CD14-positive monocyte (primary cell): ENCODE measurements at places on chromosomes 12 and 14. TPM values are rescaled to one million over a fixed set of nuclear protein-coding genes. Genes with fewer than 3 reads are reported as not detected.

DNA sequence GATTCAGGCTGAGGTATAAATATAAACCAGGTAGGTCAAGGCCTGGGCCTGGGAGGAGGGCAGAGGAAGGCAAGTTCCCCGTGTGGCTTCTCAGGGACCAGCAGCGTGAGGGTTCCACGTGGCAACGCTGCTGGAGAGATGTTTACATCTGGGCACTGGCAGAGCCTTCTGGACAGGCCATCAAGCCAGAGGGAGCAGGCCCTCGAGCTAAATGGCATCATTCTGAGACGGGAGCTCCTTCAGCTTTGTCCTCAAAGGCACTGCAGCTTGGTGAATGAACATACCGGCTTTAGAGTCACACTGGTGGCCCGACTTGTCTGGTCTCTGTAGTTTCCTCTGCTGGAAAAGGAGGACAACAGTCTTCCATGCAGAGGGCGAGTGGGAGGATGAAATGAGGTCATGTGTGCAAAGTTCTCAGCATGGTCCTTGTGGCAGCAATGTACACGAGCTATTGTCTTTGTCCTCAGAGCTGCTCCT is 231.3 kb downstream of the ZFP36L1 start:
- no peak overlapping the region for H3K27ac ChIP-seq
- H3K36me3 ChIP-seq: no peaks in the 10 kb centered on the region
- peaks cover 22% of the 10 kb centered on the region for H3K4me1 ChIP-seq
- H3K4me3 ChIP-seq: no peak overlapping the region
- no peak for DNase-seq
- H3K27me3 ChIP-seq: peaks cover 3% of the 10 kb centered on the region

DNA sequence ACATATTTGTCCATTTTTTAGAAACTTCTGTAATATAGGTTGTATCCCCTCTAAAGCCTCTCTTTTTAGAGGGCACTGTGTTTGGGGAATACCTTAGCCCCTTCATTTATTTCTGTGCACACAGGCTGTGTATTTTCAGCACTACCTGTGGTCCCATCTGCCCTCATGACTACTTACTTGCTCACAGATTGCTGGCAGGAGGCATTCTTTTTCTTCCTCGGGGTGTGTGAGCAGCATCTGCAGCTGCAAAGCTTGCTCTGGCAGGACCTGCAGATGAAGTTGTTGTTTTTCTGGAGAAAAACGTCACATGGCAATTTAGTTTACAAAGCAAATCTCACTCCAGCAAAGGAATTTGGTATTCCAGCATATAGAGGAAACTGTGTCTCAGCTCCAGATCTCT is 24.3 kb downstream of the ANG start:
- no peak overlapping the region for H3K27ac ChIP-seq
- DNase-seq: no peak
- no peaks in the 10 kb centered on the region for H3K27me3 ChIP-seq
- H3K4me3 ChIP-seq: no peak overlapping the region
- peaks cover 30% of the 10 kb centered on the region for H3K4me1 ChIP-seq

DNA sequence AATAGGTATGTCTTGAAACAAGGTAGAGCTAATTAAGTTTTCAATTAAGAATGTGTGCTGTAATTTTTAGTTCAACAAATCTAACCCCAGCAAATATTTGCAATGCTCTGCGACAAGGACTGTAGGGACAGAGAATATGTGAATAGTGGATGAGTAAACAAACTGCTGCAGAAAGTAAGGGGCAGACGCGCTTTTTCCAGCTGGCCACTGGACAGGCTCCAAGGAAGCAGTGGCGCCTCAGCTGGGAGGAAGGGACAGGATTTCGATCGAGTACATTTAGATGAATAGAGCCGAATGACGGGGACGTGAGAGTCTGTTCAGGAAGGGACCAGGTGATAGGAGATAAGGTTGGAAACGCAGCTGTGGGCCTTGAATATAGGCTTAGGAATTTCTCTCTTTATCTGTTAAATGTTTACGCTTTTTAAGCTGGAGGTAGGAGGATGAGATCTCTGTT is 69.3 kb downstream of the ELK3 start:
- H3K36me3 ChIP-seq: peaks cover 81% of the 10 kb centered on the region
- no peak overlapping the region for H3K4me3 ChIP-seq
- no peaks in the 10 kb centered on the region for H3K4me1 ChIP-seq
- no peak for DNase-seq

GRCh38 chr12:95829395-95829794 is 29.4 kb upstream of the SNRPF start:
- peaks cover 8% of the 10 kb centered on the region for H3K27me3 ChIP-seq
- no peaks in the 10 kb centered on the region for H3K36me3 ChIP-seq
- H3K4me3 ChIP-seq: no peak overlapping the region
- DNase-seq: no peak
- no peak overlapping the region for H3K27ac ChIP-seq

- no peaks in the 10 kb centered on the region for H3K4me1 ChIP-seq
- H3K27ac ChIP-seq: no peak overlapping the region
- no peaks in the 10 kb centered on the region for H3K36me3 ChIP-seq
Observed at GRCh38 chr14:95341115-95341514, 21.4 kb upstream of the CLMN start.

DNA sequence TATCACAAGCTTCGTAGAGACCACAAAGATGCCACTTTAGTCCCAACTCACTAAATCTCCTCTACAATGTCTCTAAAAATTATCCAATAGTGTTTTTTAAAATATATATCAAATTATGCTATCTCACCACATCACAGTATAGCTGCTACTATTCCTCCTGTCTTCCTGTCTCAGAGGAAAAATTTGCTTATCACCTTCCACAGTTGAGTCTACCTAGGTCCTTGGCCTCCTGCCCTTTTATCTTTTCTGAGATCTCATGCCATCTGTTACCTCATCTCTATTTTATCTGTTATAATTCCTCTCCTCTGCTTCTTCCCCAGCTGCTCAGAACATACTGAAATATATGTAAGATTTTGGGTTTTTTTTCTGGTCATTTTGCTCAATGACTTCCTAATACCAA is 568.2 kb downstream of the DIO2 start:
- no peak for DNase-seq
- no peaks in the 10 kb centered on the region for H3K27me3 ChIP-seq
- no peaks in the 10 kb centered on the region for H3K4me1 ChIP-seq
- no peak overlapping the region for H3K27ac ChIP-seq

DNA sequence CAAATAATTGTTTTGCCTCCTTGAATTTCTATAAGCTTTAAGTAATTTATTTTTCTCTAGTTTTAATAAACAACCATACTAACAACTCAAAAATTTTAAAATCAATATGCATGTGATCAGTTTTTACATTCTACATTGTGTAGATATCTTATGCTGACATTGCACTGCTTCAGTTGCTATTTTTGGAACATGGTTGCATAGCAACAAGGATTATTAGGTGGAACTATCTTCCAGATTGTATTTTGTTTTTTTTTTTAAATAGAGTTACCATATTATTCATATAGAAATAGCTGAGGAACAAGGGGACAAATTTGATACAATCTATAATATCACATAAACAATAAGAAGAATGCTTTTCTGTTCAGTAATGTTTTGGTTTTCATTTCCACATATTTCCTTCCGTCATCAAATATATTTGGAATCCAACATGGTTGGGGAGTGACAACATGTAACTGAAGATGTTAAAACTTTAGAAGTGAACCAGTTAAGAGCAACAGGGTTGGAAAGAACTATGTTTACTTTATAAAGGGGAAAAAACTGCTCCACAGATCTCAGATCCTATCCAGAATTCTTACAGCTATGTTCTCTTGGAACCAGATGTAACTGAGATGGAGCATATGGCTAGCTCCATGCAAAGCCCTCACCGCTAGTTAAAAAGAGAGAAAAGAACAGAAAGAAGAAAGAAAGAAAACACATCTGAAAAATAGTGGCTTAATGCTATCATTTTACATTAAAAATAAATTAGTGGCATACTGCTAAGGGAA is 235.5 kb downstream of the NELL2 start:
- H3K4me1 ChIP-seq: no peaks in the 10 kb centered on the region
- no peak overlapping the region for H3K4me3 ChIP-seq
- H3K36me3 ChIP-seq: no peaks in the 10 kb centered on the region
- no peak for DNase-seq

GRCh38 chr12:99232324-99232723 is 415.2 kb upstream of the GARIN6 start:
- no peaks in the 10 kb centered on the region for H3K4me1 ChIP-seq
- no peak for DNase-seq
- H3K4me3 ChIP-seq: no peak overlapping the region
- no peaks in the 10 kb centered on the region for H3K27me3 ChIP-seq
- no peak overlapping the region for H3K27ac ChIP-seq

DNA sequence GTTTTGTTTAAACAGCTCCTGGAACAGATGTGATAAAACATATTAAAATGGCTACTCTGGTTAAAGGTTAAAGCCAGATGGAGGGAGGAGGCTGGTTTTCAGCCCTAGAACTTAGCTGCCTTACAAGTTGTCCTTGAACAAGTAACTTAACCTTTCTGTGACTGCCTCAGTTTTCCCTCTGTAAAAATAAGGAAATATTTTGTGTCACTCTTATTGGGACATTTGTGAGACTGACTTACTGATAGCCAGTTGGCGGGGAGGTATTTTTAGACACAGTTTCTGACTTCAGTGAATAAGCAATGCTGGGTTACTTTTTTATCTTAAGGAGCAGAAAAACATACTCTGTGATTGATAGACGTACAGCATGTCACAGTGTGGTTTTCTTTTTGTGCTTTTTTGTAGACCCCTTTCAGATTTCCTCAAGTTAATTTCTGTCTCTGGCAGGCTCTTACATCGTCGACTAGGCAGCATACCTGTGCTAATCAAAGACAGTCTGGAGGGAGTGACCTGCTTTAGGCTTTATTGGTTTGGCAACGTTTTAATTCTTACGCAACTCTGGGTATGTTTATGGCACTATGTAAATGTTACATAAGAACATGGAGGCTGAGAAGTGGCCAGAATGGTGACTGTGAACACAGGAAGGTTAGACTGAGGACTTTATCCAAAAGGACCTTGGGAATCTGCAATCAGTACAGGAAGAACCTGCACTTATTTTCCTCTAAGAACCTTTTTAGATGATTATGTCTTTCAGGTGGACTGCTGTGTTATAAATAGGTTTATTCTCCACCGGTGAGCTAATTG is 3.3 kb downstream of the ACVR1B start:
- H3K27ac ChIP-seq: no peak overlapping the region
- peaks cover 50% of the 10 kb centered on the region for H3K4me1 ChIP-seq
- peaks cover under 1% of the 10 kb centered on the region for H3K36me3 ChIP-seq
- peak; percentile 71 for DNase-seq

DNA sequence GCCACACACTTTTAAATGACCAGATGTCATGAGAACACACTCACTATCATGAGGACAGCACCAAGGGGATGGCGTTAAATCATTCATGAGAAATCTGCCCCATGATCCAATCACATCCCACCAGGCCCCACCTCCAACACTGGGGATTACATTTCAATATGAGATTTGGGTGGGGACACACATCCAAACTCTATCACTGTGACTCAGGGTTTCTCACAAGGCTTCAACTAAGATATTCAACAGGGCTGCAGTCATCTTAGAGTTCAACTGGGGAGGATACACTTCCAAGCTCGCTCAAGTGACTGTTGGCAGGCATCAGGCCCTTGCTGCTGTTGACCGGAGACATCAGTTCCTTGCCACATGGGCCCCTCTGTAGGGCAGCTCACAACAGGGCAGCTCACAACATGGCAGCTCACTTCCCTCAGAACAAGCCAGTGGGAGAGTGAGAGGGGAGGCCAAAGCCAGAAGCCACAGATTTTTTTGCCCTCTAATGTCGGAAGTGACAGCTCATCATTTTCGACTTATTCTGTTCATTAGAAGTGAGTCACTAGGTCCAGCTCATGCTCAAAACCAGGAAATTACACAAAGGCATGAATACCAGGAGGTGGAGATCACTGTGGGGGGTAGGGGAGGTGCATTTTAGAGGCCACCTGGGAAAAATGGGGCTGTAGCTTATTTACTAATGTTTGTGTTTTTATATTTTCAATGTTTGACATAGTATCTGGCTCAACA is 50.8 kb upstream of the PTHLH start:
- no peak overlapping the region for H3K27ac ChIP-seq
- H3K27me3 ChIP-seq: no peaks in the 10 kb centered on the region
- H3K36me3 ChIP-seq: no peaks in the 10 kb centered on the region
- no peaks in the 10 kb centered on the region for H3K4me1 ChIP-seq
- DNase-seq: no peak

DNA sequence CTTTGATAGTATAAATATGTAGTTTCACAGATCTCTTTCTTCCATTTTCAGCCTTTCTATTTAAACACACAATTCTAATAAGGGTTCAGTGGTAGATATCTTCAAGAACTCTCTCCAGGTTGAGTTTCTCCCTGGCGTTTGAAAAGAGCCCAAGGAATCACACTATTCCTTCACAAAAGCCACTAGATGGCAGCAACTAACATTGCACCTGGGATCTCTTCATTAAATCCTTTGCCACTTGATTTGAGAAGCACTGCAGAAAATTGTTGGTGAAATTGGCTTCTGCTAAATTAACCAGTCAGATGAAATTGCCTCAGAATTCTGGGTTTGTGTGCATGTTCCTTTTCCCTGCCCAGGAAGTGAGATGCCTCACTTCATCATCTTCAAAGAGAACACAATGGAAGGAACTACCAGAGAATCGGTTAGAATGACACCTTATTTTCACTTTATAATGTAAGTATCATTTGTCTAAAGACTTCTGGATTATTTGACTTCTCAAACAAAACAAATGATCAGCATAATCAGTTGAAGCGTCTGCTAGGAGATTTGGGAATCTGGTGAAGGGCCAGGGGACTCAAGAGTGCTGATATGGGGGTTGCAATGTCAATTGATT is 6.8 kb downstream of the CCDC198 start:
- no peaks in the 10 kb centered on the region for H3K36me3 ChIP-seq
- no peak overlapping the region for H3K4me3 ChIP-seq
- H3K27ac ChIP-seq: no peak overlapping the region
- H3K4me1 ChIP-seq: no peaks in the 10 kb centered on the region

- no peak for DNase-seq
- no peak overlapping the region for H3K4me3 ChIP-seq
- H3K4me1 ChIP-seq: no peaks in the 10 kb centered on the region
Observed at GRCh38 chr12:58961906-58962305, 41.6 kb upstream of the LRIG3 start.

- no peak for DNase-seq
- no peak overlapping the region for H3K27ac ChIP-seq
- H3K4me3 ChIP-seq: no peak overlapping the region
- H3K36me3 ChIP-seq: peaks cover 42% of the 10 kb centered on the region
Observed at GRCh38 chr12:128973883-128974681, 120.8 kb downstream of the GLT1D1 start.

DNA sequence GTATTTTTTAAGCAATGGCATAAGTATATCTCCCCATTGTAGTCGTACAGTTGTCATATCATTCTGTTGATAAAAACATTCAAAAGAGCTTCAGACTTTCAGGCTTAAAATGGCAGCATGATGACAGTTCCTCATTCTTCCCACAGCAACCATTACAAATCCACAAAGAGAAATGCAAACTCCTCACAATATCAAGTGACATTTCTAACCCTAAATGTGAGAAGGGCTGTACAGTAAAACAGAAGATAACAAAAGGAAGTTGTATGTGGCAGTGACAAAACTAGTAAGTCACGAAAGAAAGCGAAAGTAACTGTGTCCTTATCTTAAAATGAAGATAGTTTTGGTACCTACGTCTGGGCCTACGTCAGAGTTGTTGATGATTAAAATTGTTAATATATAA is 46.7 kb downstream of the GXYLT1 start:
- peaks cover 10% of the 10 kb centered on the region for H3K4me1 ChIP-seq
- H3K36me3 ChIP-seq: peaks cover 37% of the 10 kb centered on the region
- H3K27me3 ChIP-seq: no peaks in the 10 kb centered on the region

MYL2 gene
- polyA plus RNA-seq: not detected in 2 replicates

GAS2L3 gene
- polyA plus RNA-seq: 0.53 TPM

CIROP gene
- not detected for polyA plus RNA-seq

LRRC10 gene
- polyA plus RNA-seq: not detected

TRIM9 gene
- polyA plus RNA-seq: 0.01 TPM in 1 of 2 replicates, not detected in the other
